AG04450 (cell line): ENCODE measurements at places on chromosomes 11 and 22. TPM values are rescaled to one million over a fixed set of nuclear protein-coding genes. Genes with fewer than 3 reads are reported as not detected.

GRCh38 chr11:63768237-63769041, at the start of gene ZFTA:
Gene ZFTA, minus strand, starts transcription at chr11:63768775. Its CDS starts 153 bp downstream, at chr11:63768622.
- no peak for DNase-seq

DNA sequence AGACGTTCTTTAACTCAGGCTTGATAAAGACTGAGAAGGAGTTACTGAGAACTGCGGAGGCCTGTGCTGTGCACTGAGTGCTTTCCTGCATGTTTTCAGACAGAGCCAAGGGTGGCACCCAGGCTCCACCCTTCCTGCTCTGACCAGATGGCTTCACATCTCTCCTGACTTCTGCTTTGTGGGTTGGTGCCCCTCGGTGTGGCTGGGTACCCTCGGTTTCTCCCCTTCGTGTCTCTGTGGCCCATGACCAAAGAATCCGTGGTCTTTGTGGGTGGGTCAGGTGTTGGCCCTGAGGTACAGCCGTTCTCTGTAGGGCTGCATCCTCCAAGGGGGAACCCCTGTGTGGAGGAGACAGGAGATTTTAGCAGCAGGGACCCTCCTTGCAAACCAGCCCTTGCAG, 34.3 kb downstream of the GRIK4 start:
- DNase-seq: no peak

GRCh38 chr11:67245046-67245445, 21.2 kb upstream of the GRK2 start:
- no peak for DNase-seq

- DNase-seq: no peak
These were observed 29.7 kb upstream of the NDUFC2 start for GRCh38 chr11:78109081-78110015.

The MS4A6A gene
- polyA plus RNA-seq: not detected in 2 replicates

GRCh38 chr11:118931571-118931970, 5.8 kb upstream of the BCL9L start:
- no peak for DNase-seq

DNA sequence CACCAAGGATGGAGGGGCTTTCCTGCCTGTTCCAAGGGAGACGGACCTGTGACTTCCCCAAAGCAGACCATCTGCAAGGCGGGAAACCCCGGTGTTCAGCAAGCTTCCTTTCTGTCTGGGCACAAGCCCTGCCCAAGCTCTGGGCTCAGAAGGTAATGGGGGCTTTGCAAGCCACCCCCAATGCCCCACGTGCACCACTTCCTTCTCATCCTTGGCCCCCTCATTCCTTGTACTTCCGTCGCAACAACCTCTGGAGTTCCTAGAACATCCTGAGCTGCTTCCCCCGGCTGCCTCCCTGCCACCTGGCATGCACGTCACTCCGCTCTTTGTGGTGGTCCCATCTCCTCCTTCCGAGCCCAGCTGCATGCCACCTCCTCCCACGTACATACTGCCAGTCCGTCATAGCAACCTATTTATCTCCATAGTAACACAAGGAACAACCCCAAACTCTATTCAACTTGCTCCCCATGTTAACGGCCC, 3.9 kb downstream of the MYEOV start:
- no peak for DNase-seq

The OR52H1 gene
- 0.10 TPM in 1 of 2 replicates, not detected in the other for polyA plus RNA-seq

DNA sequence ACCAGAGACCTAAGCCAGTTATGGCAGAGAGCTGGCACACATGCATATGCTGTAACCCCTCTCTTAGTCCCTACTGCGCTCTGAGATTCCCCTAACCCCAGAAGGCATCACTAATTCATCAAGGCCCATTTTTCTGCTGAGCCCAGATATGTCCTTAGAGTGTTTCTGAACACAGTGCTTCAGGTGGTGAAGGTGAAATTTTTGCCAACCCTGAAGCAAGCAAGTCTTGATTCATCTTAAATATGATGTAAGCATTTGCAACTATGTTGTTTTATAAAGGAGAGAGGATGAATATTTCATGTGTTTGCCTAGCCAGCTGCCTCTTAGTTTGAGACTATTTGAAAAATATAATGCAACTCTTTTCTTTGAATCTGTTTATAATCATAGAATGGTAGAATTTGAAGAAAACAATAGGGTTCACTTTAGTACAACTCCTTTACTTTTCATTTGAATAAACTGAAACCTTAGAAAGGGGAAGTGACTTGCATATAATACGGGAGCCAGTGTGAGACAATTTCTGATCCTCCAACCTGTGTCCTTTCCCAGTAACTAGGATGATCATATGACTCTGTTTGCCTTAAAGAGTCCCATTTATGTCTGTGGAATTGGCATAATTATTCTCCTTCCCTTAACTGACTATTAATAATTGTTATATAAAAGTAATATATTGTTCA, 194.3 kb upstream of the MTNR1B start:
- DNase-seq: no peak

DNA sequence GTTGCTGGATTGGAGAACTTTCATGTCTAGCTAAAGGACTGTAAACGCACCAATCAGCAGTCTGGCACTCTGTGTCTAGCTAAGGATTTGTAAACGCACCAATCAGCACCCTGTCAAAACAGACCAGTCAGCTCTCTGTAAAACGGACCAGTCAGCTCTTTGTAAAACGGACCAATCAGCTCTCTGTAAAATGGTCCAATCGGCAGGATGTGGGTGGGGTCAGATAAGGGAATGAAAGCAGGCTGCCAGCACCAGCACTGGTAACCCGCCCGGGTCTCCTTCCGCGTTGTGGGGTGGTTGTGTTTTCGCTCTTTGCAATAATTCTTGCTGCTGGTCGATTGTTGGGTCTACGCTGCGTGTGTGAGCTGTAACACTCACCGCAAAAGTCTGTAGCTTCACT, 11.3 kb downstream of the MYO18B start:
- DNase-seq: no peak

The PLAAT5 gene
- polyA plus RNA-seq: not detected in 2 replicates

GRCh38 chr11:125295931-125296330, 131.4 kb downstream of the PKNOX2 start:
- DNase-seq: no peak

- no peak for DNase-seq
These were observed 11.4 kb downstream of the ETS1 start for GRCh38 chr11:128575961-128576350.

- peak; percentile 2 for DNase-seq
These were observed 469 bp upstream of the OSBP2 start for GRCh38 chr22:30694171-30694639.

The CACNA1I gene
- not detected in 2 replicates for polyA plus RNA-seq

GRCh38 chr22:39611360-39611759, 40.8 kb downstream of the CACNA1I start:
- no peak for DNase-seq

The PVALB gene
- not detected in 2 replicates for polyA plus RNA-seq

The OR52M1 gene
- not detected in 2 replicates for polyA plus RNA-seq

The CADM1 gene
- 70.7 and 77.8 TPM in 2 replicates for polyA plus RNA-seq
